ENCODE measurements at places on chromosomes 1 and 21. TPM values are rescaled to one million over a fixed set of nuclear protein-coding genes. Genes with fewer than 3 reads are reported as not detected.

- DNase-seq, result no peak
- no peak overlapping the region for H3K27ac ChIP-seq
- no peaks in the 10 kb centered on the region for H3K27me3 ChIP-seq
Observed at GRCh38 chr21:32468681-32469111, 56.2 kb downstream of the EVA1C start.

GRCh38 chr1:67732750-67733151 is 47.8 kb downstream of the GADD45A start:
- peaks cover 14% of the 10 kb centered on the region for H3K4me1 ChIP-seq
- no peak overlapping the region for H3K27ac ChIP-seq
- H3K36me3 ChIP-seq, result no peaks in the 10 kb centered on the region
- no peaks in the 10 kb centered on the region for H3K27me3 ChIP-seq
- no peak for DNase-seq

DNA sequence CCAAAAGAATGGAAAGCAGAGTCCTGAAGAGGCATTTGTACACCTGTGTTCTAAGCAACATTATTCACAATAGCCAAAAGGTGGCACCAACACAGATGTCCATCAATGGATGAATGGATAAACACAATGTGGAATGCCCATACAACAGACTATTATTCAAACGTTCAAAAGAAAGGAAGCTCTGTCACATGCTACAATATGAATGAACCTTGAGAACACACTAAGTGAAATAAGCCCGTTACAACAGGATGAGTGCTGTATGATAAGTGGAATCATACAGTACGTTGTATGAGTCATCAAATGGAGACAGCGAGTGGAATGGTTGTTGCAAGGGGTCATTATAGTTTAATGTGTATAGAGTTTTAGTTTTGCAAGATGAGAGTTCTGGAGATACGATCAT is 80.1 kb downstream of the SH3BGR start:
- DNase-seq, result no peak
- no peaks in the 10 kb centered on the region for H3K4me1 ChIP-seq
- H3K27me3 ChIP-seq, result peaks cover 11% of the 10 kb centered on the region

The NUF2 gene
- 2.4 TPM for total RNA-seq

- no peak overlapping the region for H3K4me3 ChIP-seq
- H3K4me1 ChIP-seq, result no peaks in the 10 kb centered on the region
- H3K36me3 ChIP-seq, result no peaks in the 10 kb centered on the region
Observed at GRCh38 chr1:43021547-43022474, 63.1 kb upstream of the SLC2A1 start.

- H3K4me1 ChIP-seq, result no peaks in the 10 kb centered on the region
- no peak overlapping the region for H3K27ac ChIP-seq
- no peak for DNase-seq
- no peak overlapping the region for H3K4me3 ChIP-seq
- H3K27me3 ChIP-seq, result peaks cover 2% of the 10 kb centered on the region
- H3K36me3 ChIP-seq, result no peaks in the 10 kb centered on the region
Observed at GRCh38 chr1:164610538-164611222, 51.7 kb downstream of the PBX1 start.

GRCh38 chr1:34587761-34588160 is 167.1 kb upstream of the GJB5 start:
- H3K4me1 ChIP-seq, result no peaks in the 10 kb centered on the region
- peaks cover 15% of the 10 kb centered on the region for H3K27me3 ChIP-seq
- no peak overlapping the region for H3K4me3 ChIP-seq

- H3K36me3 ChIP-seq, result no peaks in the 10 kb centered on the region
- H3K27me3 ChIP-seq, result peaks cover 6% of the 10 kb centered on the region
- no peak overlapping the region for H3K27ac ChIP-seq
- no peaks in the 10 kb centered on the region for H3K4me1 ChIP-seq
Observed at GRCh38 chr1:9990944-9991343, 6.1 kb upstream of the RBP7 start.

GRCh38 chr1:108141621-108142020 is 58.5 kb downstream of the SLC25A24 start:
- no peak overlapping the region for H3K4me3 ChIP-seq
- H3K27me3 ChIP-seq, result no peaks in the 10 kb centered on the region
- no peak for DNase-seq
- no peaks in the 10 kb centered on the region for H3K4me1 ChIP-seq
- no peak overlapping the region for H3K27ac ChIP-seq
- H3K36me3 ChIP-seq, result peaks cover 14% of the 10 kb centered on the region

DNA sequence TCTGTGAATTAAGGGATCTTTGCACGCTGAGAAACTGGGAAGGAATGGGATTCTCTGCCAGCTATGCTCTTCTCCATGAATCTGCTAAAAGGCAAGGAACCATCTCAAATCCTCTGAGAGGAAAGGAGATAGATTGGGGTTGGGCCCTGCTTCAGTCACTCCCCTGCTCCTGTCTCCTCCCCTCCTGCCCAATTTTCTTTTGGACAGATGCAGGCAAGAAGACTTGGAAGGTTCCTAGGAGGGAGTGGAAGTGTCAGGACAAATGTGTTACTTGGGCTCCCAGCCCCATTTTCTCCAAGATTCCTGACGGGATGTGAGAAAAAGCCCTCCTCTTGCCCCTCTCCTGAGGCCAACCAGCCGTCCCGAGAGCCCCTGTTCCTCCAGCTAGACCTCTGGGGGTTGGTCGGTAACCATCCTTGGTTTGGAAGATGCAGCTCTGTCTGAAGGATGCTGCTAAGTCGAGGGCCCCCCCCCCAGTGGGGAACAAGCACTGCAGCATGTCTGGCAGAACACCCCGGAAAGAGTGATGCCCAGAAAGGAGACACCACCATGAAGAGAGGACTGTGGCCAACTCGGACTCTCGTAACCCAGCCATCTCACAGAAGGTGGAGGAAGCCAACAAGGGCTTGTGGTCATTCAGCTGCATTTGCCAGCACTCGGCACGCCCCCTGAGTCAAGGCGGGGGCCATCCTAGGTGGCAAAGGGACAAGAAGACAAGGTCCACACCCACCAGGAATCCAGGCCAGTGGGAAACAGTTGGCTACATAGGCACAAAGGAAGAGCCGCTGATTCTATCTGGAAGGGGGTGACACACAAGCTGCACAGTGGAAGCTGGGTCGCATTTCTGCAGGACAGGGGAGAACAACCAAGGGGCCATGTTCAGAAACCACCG is 43.7 kb downstream of the CDK18 start:
- no peak for DNase-seq
- peaks cover 49% of the 10 kb centered on the region for H3K27me3 ChIP-seq
- H3K27ac ChIP-seq, result no peak overlapping the region

DNA sequence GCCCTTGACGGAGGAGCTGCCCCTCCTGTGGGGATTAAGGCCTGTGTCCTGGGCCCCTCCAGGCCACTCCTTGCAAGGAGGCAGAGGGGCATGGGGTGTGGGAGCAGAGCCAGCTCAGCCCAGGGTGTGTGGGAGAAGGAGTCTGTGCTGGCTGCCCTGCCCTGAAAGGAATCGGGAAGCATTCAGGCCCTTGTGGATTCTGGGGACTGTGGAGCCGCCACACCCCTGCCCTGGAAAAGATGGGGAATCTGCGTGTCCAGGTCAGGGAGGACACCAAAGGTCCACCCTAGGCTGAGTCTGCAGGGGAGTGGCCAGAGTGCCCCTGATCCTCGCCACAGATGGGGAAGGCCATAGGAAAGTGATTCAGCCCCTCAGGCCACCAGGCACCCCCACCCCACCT is 16.5 kb upstream of the PRDM16 start:
- no peak for DNase-seq
- peaks cover 6% of the 10 kb centered on the region for H3K27me3 ChIP-seq
- H3K4me1 ChIP-seq, result no peaks in the 10 kb centered on the region
- H3K4me3 ChIP-seq, result no peak overlapping the region
- H3K27ac ChIP-seq, result no peak overlapping the region

GRCh38 chr1:175129182-175129581 is 61.5 kb downstream of the TNN start:
- H3K4me3 ChIP-seq, result no peak overlapping the region
- H3K36me3 ChIP-seq, result no peaks in the 10 kb centered on the region
- no peak for DNase-seq
- peaks cover 4% of the 10 kb centered on the region for H3K4me1 ChIP-seq
- no peak overlapping the region for H3K27ac ChIP-seq

- H3K27ac ChIP-seq, result no peak overlapping the region
- H3K36me3 ChIP-seq, result peaks cover 2% of the 10 kb centered on the region
- H3K4me1 ChIP-seq, result no peaks in the 10 kb centered on the region
- DNase-seq, result no peak
- H3K4me3 ChIP-seq, result no peak overlapping the region
Observed at GRCh38 chr1:224565186-224565585, 50.9 kb upstream of the CNIH3 start.

DNA sequence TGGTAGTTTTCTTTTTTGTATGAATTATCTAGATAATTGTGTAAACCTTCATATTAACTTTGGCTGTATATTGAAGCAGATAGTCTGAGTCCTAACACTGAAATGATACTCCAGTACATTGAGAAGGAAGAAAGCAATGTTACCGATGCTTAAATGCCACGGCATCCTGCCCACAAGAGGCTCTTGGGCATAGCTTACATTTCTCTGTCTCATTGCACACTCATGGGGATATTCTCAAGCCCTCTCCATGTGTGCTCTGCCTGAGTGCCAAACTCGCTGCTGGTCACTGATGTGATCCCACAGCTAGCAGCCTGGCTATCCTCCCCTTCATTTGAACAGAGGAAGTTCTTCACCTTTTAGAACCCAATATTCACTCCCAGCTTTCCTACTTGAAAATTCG is 179.4 kb downstream of the TGFB2 start:
- H3K27ac ChIP-seq, result no peak overlapping the region
- H3K36me3 ChIP-seq, result no peaks in the 10 kb centered on the region
- no peaks in the 10 kb centered on the region for H3K4me1 ChIP-seq
- peaks cover 11% of the 10 kb centered on the region for H3K27me3 ChIP-seq

DNA sequence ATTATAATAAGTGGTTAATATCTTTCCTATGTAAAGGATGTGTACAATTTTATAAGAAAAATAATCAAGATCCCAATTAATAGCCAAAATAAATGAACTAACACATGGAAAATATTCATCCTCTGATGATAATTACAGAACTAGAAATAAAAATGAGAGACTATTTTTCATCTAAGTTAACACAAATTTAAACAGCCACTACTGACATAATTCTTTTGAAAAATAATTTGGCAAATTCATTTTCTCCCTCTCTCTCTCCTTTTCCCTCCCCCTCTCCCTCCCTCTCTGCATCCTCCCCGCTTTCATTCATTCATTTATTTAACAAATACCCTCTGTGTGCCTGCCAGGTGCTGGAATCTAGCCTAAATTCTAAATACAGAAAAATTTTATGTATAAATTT is 10.3 kb upstream of the SFPQ start:
- H3K4me1 ChIP-seq, result peaks cover 5% of the 10 kb centered on the region
- no peaks in the 10 kb centered on the region for H3K36me3 ChIP-seq
- DNase-seq, result no peak
- H3K27me3 ChIP-seq, result no peaks in the 10 kb centered on the region

DNA sequence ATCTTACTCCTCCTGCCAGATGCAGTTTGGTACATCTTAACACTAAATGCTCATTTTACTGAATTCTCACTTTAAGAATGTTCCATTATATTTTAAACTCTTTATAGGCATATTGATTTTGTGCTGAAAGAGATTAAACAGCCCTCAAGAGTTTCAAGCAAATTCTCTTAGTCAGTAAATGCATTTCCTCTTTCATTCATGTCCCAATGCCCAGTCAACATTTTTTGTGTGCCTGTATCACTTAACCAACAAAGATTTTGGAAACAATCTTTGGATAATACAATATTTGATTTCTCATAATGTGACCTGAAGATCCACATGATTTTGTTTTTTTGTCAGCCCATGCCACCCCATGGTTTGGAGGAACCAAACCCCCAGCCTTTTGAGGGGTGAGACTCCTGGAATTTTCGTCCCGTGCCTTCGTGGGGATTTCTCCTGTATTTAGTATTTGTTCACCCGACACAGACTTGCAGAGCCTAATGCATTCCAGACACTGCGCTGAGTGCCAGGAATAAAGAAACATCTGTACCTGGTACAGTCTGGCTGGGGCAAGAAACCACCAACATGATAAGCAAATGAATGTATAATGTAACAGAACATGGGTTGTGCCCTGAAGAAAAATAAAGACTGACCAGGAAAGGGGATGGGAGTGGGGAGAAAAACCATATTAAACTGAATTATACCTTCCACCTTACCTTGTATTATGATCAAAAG is 47.1 kb upstream of the ETS2 start:
- peaks cover 10% of the 10 kb centered on the region for H3K4me1 ChIP-seq
- H3K36me3 ChIP-seq, result no peaks in the 10 kb centered on the region
- H3K27me3 ChIP-seq, result no peaks in the 10 kb centered on the region
- no peak for DNase-seq
- H3K4me3 ChIP-seq, result no peak overlapping the region
- no peak overlapping the region for H3K27ac ChIP-seq

- no peaks in the 10 kb centered on the region for H3K4me1 ChIP-seq
- no peaks in the 10 kb centered on the region for H3K36me3 ChIP-seq
- no peak overlapping the region for H3K27ac ChIP-seq
- no peak overlapping the region for H3K4me3 ChIP-seq
Observed at GRCh38 chr21:38269576-38269936, 12.8 kb downstream of the KCNJ15 start.

GRCh38 chr1:176876966-176877515 is 287.5 kb downstream of the ASTN1 start:
- DNase-seq, result no peak
- no peaks in the 10 kb centered on the region for H3K36me3 ChIP-seq
- peaks cover 5% of the 10 kb centered on the region for H3K27me3 ChIP-seq
- no peak overlapping the region for H3K27ac ChIP-seq

The MTARC2 gene
- total RNA-seq, result not detected

The OR6K2 gene
- total RNA-seq, result not detected

- H3K36me3 ChIP-seq, result no peaks in the 10 kb centered on the region
- no peaks in the 10 kb centered on the region for H3K4me1 ChIP-seq
- H3K27ac ChIP-seq, result no peak overlapping the region
- no peak overlapping the region for H3K4me3 ChIP-seq
- no peaks in the 10 kb centered on the region for H3K27me3 ChIP-seq
Observed at GRCh38 chr1:237562242-237562823, 328.4 kb downstream of the ZP4 start.

GRCh38 chr1:5595531-5596170 is 396.6 kb downstream of the NPHP4 start:
- peaks cover 9% of the 10 kb centered on the region for H3K36me3 ChIP-seq
- H3K27ac ChIP-seq, result no peak overlapping the region
- H3K4me1 ChIP-seq, result peaks cover 14% of the 10 kb centered on the region
- DNase-seq, result no peak
